RPMI7951 (cell line): ENCODE measurements at places on chromosomes 12 and 14. TPM values are rescaled to one million over a fixed set of nuclear protein-coding genes. Genes with fewer than 3 reads are reported as not detected.

GRCh38 chr14:104020471-104020870, 65.0 kb upstream of the ASPG start:
- DNase-seq = no peak

GRCh38 chr14:89550821-89551220, 133.8 kb upstream of the FOXN3 start:
- DNase-seq = peak; percentile 11

- no peak for DNase-seq
Observed at GRCh38 chr14:36866867-36867266, 205.2 kb downstream of the PAX9 start.

- DNase-seq = peak; percentile 75
Observed at GRCh38 chr12:108720757-108721514, 10.4 kb downstream of the CORO1C start.

P2RX7 gene
- 4.8 and 5.0 TPM in 2 replicates for total RNA-seq

CD4 gene
- 3.5 and 5.4 TPM in 2 replicates for total RNA-seq

AEBP2 gene
- 6.7 and 7.3 TPM in 2 replicates for total RNA-seq

GRCh38 chr14:63134801-63135200, 69.4 kb upstream of the RHOJ start:
- peak; percentile 1 for DNase-seq

GRCh38 chr12:11834104-11834812, 184.8 kb downstream of the ETV6 start:
- peak; percentile 33 for DNase-seq

ARID4A gene
- total RNA-seq = 4.3 and 5.9 TPM in 2 replicates

CACNA2D4 gene
- 0.24 TPM in 1 of 2 replicates, not detected in the other for total RNA-seq

- no peak for DNase-seq
Observed at GRCh38 chr14:69710378-69710777, 56.6 kb upstream of the SRSF5 start.

- DNase-seq = no peak
Observed at GRCh38 chr12:4064008-4064407, 190.8 kb upstream of the PARP11 start.

DNA sequence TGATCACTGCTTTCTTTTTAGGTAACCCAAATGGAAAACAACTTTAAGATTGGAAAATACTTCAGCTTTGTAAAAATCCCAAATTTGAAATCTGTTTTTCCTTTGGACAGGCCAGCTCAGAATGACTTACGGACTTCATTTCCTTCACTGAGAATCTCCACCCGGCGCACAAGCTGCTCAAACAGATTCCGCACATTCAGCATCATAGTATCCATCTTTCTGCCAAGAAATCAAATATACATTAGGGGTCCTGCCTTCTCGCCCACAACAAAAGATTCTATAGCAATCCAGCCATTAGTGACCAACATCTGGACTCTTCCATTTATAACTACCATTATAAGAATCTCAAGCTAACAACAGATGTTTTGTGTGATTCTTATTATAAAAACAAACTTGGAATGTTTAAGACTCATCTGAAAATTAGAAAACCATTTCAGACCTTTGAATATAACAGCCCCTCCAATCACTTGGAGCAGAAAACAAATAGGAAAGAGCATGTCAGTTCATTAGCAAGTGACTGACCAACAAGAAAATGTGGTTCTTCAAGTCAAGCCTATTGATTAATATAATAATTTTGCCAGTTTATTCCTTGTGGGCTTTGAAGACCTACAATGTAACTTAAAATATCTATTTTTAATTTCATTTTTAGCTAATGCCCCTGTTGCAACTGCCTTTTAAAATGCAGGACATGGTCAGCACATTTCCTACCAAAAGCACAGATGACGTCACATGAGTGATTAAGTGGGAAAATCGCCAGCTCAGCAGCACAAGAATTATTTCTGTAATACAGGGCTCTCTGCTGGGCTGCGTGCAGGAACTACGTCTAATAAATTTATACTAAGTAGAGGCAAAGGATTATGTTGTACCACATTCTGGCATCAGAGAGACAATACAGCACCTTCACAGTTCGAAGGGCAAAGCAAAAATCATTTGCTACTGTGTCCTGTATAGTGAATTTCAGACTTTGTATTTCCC, 8.5 kb downstream of the RACGAP1 start:
- peak; percentile 63 for DNase-seq

MIPOL1 gene
- 3.2 and 5.4 TPM in 2 replicates for total RNA-seq

REC8 gene
- total RNA-seq = 0.39 and 1.1 TPM in 2 replicates

RERGL gene
- total RNA-seq = not detected in 2 replicates

MANSC4 gene
- not detected in 2 replicates for total RNA-seq
